Fibroblast of skin of left biceps (primary cell): ENCODE measurements at places on chromosomes 4 and X.

GRCh38 chrX:101357166-101357795 lies 8.7 kb upstream of the TIMM8A start:
- DNase-seq = no peak

DNA sequence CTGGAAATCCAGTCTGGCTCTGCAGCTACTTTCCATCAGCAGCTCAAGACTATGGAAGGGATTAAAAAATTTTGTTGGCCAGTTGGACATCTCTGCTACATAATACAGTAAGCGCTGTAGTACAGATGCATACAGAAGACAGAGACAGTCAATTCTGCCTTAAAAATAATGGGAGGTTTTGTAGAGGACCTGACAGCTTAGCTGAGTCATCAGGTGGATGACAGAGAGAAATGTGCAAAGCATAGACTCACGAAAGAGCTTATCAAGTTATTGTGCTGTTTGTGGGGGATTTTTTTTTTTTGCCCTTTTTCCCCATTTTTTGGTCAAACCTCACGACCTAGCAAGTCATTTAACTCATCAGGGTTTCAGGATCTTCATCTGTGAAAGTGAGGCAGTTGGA lies 149.0 kb upstream of the SCML1 start:
- DNase-seq = no peak

DNA sequence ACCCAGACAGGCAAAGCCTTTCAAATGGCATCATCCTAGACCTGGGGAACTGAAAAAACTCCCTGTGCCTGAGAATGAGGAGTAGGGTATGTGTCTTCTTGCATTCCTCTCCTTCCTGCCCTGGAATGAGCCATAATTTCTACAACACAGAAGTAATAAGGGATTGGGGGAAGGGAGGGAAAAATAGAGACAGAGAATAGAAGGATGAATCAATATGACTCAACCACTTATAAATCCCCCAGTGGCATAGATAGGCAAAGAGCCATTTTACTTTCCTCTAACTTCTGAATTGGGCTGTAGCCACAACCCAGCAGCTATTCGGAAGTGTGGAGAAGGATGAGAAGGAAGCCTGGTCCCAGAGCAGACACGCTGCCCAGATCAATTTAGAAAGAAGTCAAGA lies 99.9 kb downstream of the NHS start:
- peak; percentile 70 for DNase-seq

- no peak for DNase-seq
Measured at GRCh38 chr4:130424211-130424610, 1328.3 kb downstream of the C4orf33 start.

GRCh38 chr4:17760626-17761025 lies 20.8 kb downstream of the FAM184B start:
- no peak for DNase-seq
